ENCODE measurements at places on chromosomes 4 and X.

DNA sequence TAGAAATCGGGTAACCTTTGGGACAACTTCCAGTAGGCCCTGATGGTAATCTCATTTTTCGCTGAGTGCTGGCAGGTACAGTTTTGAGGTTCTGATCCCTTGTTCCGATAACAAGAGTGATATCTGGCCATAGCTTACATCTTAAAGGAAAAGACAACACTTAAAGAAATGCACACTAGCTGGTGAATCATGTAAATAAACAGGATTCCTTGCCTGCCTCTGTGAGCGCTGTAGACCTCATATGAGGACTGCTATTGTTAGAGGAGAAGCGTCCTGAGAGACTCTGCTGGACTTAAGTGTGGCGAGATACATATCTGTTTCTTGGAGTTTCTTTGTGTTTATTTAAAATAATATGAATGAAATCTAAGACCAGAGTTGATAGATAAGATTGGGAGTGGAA lies 149.3 kb upstream of the SLC4A4 start:
- DNase-seq = no peak

DNA sequence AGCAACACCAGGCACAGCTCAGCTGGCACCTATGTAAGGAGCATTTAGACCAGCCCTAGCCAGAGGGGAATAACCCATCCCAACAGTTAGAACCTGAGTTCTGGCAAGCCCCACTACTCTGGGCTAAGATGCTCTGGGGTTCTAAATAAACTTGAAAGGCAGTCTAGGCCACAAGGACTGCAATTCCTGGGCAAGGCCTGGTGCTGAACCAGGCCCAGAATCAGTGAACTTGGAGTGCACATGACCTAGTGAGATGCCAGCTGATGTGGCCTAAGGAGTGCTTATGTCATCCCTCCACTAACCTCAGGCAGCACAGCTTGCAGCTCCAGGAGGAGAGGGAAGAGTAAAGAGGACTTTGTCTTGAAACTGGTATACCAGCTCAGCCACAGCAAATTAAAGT lies 7.6 kb upstream of the PRRG3 start:
- no peak for DNase-seq

DNA sequence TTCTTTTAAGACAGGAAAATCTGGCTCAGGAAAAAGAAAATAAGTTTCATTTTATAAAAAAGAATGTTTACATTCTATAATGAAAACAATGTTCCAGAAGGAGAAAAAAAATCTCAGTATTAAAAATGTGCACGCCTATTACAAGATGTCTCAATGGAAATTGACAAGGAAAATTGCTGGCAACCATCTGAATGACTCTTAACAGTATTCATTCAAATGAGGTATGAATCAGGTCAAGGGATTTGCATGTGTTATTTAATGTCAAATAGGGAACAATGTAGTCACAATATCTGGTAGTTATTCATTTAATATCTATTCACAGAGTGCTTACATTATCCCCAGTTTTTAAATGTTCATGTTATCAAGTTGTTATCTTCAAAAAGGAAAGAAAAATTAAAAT lies 208.4 kb upstream of the TRAM1L1 start:
- no peak for DNase-seq

DNA sequence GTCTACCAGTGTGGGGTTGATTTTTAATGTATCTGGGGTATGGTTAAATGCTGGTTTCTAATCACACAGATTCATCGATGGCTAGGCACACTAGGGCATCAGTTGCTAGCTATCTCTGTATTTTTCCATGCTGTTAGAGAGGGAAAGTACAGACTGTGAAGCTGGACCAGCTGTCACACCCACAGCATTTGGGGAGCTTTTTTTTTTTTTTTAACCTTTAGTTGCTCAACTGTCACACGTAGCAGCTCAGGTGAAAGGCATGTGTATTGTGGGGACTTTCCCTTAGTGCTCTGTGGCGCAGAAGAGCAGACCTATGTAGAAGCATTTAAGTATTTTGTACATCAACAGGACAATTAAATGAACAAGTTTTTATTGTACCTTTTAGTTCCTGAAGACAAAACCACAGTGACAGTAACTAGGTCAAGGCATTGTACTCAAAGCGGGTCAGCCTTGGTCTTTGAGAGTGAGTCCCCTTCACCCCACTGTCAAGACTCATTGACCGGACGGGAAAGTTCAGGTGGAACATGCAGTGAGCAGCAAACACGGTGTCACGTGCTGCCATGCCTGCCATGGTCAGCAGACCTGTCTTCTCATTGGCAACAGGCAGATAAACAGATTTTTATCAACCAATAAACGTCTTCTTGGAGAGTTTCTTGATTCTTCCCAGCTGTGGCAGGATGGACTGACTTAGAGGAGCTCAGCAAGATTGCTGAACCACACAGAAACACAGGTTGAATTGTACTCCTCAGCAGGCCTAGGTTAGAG lies 65.3 kb downstream of the CASP3 start:
- DNase-seq = no peak

DNA sequence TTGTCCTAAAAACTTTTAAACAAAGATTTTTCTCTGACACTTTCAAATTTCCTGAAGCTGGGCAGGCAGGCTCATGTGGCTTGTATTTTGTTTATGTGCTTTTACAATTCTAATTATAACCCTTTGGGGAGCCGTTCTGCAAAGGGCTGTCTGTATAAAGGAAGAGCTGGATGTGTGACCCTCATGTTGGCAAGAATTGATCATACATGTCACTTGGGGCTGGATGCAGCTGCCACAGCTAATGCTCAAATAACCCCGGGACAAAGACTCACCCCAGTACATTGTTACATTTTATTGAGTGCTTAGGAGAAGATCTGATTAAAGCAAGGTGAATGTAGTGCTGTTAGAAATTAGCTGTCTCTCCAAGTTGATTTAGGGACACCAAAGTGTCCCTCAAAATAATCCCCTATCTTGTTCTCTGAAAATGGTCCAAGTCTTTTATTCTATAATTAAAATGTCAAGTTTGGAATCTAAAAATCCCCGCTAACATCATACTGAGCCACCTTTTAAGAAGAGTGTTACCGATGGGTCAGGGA lies 13.0 kb upstream of the DAPP1 start:
- DNase-seq = no peak

All from mucosa of descending colon (tissue), 3 donors.